ENCODE measurements at places on chromosomes 3 and 15.

GRCh38 chr15:25512957-25513356, 74.1 kb upstream of the UBE3A start:
- peak; percentile 84 for DNase-seq

DNA sequence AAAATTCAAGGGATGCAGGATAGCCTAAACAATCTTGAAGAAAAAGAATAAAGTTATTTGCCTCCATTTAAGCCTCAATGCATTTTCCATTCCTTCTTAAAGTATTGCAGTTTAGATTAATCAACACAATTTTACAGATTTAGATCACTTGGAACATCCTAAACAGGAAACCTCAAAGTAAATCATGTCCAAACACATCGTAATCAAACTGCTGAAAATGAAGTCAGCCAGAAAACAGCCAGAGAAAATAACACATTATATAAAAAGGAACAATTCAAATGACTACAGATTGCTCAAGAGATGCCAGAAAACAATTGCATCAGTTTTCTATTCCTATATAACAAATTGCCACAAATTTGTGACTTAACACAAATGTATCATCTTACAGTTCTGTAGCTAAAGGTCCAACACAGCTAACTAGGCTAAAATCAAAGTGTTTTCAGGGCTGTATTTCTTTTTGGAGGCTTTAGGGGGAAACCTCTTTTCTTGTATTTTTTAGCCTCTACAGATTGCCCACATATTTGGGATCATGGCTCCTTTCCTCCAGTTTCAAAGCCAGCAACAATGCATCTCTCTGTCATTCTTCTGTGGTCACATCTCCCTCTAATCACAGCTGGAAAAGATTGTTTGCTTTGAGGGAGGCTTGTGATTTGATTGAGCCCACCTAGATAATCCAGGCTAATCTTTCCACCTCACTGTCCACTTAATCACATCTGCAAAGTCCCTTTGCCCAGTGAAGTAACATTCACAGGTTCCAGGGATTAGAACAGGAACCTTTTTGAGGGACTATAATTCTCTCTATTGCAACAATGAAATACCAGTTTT, 543.3 kb upstream of the UBE2E2 start:
- DNase-seq, result no peak

- no peak for DNase-seq
These were observed 36.5 kb downstream of the FAM98B start for GRCh38 chr15:38490242-38490922.

DNA sequence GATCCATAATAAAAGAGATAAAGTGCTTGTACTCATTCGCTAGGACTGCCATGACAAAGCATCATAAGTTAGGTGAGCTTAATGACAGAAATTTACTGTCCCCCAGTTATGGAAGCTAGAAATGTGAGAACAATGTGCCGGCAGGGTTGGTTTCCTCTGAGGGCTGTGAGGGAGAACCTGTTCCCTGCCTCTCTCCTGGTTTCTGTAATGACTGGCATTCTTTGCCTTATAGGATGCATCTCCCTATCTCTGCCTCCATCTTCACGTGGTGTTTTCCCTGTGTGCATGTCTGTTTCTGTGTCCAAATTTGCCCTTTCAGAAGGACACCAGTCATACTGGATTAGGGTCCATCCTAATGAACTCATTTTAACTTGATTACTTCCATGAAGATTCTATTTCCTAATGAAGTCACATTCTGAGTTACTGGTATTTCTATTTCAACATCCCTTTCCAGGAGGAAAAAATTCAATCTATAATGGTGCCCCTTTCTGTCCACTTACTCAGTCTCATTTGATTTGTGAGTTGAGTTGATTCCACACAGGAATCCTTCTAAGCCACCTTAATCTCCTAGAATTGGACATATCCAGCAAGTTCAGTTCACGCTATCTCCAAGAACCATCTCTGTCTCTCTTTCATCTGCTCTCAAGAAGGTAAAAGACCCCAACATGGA, 71.2 kb upstream of the LIPC start:
- DNase-seq, result no peak

DNA sequence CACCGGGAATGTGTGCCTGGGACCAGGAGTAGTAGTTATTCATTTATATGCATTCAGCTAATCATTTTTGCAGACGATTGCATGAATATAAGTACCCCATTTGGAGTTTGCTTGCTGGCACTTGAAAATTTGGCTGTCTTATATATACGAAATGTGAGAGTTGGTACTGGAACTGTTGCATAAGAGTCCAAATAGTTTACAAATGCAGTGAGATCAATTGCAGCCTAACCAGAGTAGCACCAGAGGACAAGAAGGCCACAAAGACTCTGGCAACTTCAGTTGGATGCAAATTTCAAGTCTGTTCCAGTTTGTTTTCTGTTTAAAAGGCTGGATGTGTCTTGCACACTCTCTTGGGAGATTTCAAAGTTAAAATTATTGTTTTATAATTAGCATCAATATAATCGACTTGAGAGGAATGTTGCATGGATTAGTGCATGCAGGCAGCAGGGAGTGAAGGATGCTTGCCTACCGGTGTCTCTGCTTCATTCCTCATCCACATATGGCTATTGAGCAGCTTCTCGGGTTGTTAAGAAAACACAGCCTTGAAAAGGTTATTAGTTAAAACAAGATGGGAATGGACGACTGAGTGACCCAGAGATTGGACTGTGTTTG, 213.0 kb downstream of the PTPRG start:
- DNase-seq, result no peak

GRCh38 chr15:41462084-41462795, 31.4 kb upstream of the ITPKA start:
- DNase-seq, result no peak

- DNase-seq, result no peak
These were observed 8.9 kb downstream of the IQSEC1 start for GRCh38 chr3:13064159-13064868.

Data from esophagus muscularis mucosa (tissue), 4 donors.